A172 (cell line): ENCODE measurements at places on chromosomes 6 and 20. TPM values are rescaled to one million over a fixed set of nuclear protein-coding genes. Genes with fewer than 3 reads are reported as not detected.

The CRISP2 gene
- total RNA-seq, result not detected in 2 replicates

DNA sequence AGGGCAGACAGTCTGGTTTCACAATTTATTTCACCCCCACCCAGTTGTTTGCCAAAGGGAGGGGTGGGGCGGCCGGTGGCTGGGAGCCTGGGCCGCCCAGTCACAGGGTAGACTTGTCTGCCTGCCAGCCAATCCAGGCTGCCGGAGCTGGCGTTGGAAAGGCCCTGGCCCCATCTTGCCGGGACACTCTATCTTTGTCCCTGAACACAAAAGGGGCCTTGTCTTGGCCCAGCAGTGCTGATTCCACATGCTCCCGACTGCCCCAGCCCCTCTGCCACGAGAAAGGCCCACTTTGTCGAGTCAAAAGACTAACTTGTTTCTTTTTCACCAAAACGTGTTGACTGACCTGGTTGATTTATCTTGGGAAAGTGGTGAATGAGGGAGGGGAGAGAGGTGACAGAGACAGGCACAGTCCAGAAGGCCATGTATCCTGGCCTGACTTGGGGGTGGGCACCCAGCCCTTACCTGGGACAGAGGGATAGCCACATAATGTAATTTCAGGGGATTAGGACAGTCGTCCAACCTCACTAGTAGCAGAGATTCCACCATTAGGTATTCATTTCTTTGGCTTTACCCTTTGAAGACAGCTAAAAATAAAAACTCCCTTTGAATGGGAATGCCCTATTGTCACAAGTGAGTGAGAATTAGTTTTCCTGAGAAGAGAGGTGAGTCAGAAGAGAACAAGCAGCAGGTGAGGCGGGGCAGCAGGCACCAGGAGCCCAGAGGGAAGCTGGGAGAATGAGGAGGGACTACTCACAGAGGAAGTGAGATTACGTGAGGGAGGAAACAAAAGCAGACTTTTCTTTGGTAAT is 67.0 kb upstream of the SIRPA start:
- peak; percentile 80 for DNase-seq

DNA sequence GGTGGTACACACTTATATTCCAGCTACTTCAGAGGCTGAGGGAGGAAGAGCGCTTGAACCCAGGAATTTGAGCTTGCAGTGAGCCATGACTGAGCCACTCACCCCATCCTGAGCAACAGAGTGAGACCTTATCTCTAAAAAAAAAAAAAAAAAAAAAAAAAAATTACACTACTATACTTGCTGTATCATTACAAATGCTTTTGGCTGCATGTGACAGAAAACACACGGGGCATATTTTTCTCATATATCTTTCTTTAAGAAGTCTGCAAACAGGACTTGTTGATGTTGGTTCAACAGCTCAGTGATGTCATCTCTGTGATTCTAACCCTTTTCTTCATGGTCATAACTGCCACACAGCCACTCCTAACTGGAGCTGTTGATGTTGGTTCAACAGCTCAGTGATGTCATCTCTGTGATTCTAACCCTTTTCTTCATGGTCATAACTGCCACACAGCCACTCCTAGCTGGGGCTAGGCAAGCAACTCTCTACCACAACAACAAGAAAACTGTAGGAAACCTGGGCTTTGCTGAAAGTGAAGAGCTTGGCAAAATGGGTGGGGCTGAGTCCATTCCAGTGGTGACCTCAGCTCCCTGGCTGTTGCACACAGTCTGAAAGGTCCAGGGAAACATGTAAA is 19.8 kb downstream of the MTFR2 start:
- no peak for DNase-seq

- no peak for DNase-seq
Measured at GRCh38 chr6:98847779-98848538, 13.6 kb downstream of the POU3F2 start.

The PRR18 gene
- total RNA-seq, result 0.14 and 0.24 TPM in 2 replicates

- no peak for DNase-seq
Measured at GRCh38 chr6:168294901-168295300, 24.7 kb downstream of the DACT2 start.

GRCh38 chr6:129498950-129499842 is 210.8 kb downstream of the ARHGAP18 start:
- DNase-seq, result peak; percentile 57

GRCh38 chr6:2793534-2794151 is 28.4 kb downstream of the WRNIP1 start:
- DNase-seq, result no peak

- DNase-seq, result no peak
Measured at GRCh38 chr6:97195117-97195516, 87.9 kb downstream of the MMS22L start.

The TMEM200A gene
- total RNA-seq, result 21.9 and 23.4 TPM in 2 replicates

The COL21A1 gene
- total RNA-seq, result not detected in 2 replicates

DNA sequence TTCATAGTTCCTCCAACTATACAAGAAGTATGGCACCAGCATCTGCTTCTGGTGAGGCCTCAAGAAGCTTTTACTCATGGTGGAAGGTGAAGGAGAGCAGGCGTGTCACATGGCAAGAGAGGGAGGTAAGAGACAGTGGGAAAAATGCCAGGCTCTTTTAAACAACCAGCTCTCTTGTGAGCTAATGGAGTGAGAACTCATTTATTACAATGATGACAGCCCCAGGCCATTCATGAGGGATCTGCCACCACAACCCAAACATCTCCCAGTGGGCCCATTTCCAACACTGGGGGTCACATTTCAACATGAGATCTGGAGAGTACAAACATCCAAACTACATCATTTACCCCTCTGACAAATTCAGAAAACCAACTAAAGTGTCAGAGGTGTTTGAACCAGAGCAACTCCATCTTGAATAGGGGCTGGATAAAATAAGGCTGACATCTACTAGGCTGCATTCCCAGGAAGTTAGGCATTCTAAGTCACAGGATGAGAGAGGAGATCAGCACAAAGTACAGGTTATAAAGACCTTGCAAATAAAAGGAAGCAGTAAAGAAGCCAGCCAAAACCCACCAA is 2.2 kb upstream of the UBD start:
- no peak for DNase-seq

DNA sequence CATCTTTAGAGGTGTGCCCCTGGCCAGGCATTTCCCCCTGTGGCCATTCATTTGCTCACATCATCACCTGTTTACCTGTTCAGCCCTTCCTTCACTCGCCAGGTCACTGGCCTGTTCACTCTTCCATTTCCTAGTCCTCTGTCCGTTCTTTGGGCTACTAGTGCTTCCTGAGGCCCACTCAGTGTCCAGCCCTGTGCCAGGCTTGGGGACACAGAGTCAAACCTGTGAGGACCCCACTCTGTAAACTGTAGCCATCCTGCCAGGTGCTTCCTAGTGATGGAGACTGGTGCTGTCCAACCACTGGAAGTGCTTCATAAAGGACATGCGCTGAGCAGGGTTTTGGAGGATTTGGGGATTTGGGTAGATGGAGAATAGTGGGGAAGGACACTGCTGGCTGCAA is 3.5 kb downstream of the DLGAP4 start:
- DNase-seq, result no peak

DNA sequence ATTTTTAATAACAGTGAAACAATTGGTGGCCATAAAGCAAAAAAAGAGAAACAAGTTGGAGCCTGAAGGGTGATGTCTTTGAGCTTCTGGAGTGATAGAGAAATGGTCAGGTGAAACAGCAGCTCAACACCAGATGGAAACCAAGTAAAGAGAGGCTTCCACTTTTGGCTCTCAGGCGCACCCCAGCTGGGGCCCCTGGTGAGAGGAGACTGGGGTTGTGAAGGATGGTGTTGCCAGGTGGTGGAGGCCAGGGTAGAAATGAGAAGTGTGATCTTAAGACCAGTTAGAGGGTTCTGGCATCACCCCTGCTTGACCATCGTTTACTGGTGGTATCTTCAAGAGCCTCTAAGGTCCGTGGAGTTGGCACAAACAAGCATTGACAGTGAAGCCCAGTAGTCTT is 126.0 kb upstream of the AKIRIN2 start:
- no peak for DNase-seq

DNA sequence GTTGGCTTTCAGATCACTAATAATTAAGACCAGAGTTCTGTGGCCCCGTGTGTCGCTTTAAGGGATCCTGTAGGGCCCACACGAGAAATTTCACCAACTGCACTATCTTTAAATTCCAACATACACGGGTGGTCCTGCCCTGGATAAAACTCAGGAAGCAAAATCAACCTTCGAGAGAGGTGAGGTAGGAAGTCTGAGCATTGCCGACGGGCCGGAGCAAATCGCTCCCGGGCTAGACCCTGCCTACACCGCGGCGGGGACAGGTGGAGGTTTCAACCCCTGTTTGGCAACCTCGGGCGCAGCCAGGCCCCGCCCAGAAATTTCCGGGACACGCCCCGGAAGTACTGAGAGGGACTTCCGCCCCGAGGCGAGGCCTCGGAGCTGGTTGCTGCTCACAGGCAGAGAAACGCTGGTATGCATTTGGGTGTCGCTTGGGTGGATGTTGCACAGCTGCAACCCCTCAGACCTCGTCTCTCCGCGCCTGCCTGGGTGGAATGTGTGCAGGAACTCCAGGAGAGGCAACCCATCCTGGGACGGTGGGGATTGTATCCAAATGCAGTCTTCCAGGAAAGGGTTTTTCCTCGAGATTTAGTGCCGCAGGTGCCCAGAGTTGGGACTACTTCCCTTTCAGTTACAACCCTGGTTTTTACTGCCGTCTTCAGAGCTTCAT is 19.9 kb downstream of the ZKSCAN8 start:
- peak; percentile 31 for DNase-seq

The FOXO3 gene
- 10.9 and 11.4 TPM in 2 replicates for total RNA-seq

GRCh38 chr6:71745525-71745924 is 140.8 kb upstream of the RIMS1 start:
- peak; percentile 0 for DNase-seq

The PLG gene
- total RNA-seq, result not detected in 2 replicates

GRCh38 chr20:58584881-58585752 is 66.0 kb upstream of the STX16 start:
- DNase-seq, result no peak

GRCh38 chr20:50304501-50304856 is 113.8 kb downstream of the CEBPB start:
- no peak for DNase-seq

The AARS2 gene
- 17.4 and 20.8 TPM in 2 replicates for total RNA-seq

The NKX2-2 gene
- 4.4 TPM in 2 replicates for total RNA-seq

DNA sequence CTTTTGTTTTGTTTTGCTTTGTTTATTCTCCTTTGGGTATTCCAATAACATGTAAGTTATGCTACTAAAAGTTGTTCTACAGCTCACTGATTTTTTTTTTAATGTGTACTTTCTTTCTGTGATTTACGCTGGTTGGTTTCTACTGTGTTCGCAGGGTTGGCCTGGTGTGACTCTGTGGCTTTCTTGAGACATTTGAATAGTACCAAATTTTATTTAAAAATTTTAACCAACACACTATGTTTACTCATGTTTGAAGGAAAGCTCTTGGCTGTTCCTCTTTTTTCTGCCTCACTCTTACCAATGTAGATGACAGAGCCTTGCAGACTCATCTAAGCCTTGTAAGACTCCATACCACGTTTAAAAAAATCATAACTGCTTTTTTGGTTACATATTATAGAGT is 1784.9 kb upstream of the DEFB115 start:
- DNase-seq, result no peak

DNA sequence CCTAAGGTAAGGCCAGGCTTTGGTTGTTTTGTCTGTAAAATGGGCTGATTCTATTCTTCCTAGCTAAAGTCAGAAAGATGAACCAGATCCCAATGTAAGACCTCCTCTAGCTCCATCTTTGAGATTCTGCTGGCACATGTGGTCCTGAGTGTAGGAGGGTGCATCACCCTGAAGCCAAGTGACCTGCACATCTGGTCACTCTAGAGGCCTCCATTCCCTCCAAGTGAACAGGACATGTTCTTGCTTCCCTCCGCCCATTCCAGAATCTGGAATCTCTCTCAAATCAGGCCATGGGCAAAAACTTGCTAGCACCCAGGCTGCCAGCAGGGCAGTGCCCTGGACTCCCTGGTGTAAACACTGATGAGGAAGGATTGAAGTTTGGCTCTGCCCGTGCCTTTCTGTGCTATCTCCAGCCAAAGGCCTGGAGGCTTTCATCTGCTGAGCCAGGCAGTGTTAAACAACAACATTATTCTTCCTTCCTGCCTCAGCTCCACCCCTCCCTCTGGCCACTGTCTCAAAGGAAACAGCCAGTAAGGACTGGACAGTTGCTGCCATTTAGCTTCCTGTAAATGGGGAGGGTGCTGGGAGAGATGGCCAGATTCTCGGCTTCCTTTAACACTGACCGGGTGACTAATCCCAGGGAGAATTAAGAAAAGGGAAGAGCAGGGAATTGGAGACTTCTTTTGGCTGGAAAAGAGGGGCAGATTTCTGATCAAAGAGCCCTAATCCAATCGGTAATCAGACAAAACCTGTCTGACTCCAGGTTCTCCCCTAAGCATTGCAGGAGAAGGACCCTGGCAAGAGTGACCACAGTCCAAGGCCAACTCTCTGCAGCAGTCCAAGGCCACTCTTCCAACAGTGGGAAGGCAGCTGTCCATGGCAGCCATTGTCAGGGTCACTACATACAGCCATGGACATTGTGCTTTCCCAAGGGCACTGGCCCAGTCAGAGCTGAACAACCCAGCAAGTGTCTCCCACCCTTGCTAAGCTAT is 19.5 kb upstream of the ADGRF1 start:
- DNase-seq, result peak; percentile 36

DNA sequence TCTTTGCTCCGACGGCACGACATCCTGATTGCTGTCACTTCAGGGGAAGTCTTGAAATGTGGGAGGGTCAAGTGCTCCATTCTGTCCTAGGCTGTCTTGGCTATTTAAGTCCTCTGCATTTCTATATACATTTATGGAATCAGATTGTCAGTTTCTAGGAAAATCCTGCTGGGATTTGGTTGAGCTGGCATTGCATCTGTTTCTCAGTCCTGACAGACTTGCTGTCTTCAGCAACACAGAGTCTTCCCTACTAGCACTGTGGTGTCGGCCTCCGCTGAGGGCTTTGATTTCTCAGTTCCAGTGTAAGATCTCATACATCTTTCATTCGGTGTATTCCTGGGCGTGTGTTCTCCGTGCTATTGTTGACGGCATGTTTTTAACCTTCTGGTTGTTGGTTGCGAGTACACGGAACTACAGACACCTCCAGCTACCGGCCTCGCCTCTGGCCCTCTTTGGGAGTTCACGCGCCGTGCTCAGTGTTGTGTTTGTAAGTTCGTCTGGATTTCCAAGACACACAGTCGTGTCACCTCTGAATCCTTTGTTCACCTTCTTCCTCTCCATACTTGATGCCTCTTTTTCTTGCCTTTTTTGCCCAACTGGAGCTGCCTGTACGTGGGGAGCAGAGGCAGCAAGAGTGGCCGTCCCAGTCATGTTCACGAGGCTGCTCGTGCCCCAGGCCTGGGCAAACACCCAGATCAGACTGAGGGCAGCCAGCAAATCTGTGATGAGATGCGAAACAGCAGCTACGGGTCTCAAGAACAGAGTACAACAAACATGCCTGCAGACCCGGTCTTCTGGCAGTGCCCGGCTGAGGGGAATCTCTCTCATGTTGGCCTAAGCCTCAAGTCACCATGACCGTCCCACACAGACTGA is 92.8 kb downstream of the TAF4 start:
- no peak for DNase-seq

DNA sequence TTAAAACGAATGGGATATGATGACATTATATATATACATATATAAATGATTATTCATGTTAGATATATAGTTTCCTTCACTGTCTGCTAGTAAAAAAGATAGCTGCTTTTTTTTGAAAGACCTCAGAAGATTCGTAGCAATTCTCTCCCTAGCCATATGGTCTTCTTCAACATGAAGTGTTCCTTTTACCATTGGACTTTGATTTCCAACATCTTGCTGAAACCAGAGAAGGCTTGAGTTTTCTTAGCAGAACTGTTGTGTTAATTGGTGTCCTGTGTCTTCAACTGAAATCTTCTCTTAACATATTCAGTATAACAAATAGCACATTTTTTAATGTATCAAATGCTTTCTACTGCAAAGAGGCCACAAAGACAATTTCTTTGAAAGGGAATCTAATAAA is 55.3 kb downstream of the FNDC1 start:
- DNase-seq, result no peak
